NCI-H1105 treated with DMSO at 0.1 percent for 48 hours (cell line): ENCODE measurements at places on chromosomes 5 and 9.

- no peak for DNase-seq
Observed at GRCh38 chr9:16794871-16795639, 75.4 kb downstream of the BNC2 start.

- DNase-seq = no peak
Observed at GRCh38 chr5:174527916-174528540, 196.4 kb upstream of the MSX2 start.

DNA sequence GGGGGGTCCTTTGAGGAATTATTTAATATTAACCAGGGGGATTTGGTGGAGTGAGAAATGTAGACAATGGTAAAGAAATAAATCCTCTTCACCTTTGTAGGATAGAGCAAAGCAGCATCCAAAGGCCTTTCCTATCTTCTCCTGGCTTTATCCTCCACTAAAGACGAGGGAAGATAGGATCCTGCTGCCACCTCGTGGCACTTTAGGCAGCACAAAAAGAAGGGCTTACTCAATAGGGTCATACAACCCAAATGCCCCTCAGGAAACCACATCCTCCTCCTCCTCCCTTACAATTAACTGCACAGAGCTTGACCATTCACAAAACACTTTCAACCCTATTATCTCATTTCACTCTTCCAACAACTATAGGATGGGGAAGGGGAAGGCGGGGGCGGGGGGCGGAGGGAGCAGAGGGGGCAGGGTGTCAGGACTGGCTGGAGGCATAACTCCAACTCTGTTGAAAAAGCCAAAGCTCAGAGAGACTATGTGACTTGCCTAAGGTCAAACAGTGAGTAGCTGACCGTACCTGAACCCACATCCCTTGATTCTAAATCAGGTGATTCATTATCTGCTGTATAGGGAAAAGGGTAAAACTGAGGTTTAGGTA, 45.4 kb upstream of the MYOT start:
- no peak for DNase-seq

DNA sequence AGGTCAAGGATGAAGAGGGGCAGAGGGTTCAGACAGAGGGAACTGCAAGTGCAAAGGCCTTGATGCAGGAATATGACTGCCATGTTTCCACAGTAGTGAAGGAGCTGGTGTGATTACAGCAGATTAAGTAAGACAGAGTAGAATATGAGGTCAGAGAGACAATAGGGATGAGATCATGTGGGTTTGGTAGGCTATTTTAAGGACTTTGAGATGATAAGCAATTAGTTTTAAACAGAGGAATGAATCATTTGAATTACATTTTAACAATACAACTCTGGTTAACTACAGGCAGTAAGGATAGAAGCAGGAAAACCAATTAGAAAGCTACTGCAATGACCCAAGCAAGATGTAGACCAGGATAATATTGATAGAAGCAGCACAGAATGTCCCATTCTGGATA, 7.7 kb downstream of the CENPK start:
- DNase-seq = no peak

DNA sequence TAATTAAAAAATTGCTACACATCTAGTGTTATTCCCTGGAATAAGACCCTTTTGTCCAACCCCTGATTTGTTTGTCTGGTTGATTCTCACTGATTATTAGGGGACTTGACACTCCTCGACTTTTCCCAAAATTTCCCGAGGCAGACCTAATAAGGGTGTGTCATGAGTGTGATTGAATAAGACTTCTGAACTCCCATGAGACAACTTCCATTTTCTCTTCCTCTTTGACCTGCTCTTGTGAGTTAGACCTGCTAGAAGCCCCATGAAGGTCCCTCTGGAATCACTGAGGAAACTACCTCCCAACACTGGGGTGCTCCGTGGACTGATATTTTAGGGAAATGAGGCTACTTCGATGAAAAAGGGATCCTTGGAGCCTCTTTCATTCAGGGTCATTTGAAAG, 83.4 kb downstream of the MUSK start:
- DNase-seq = no peak
